Retina (tissue), 1 donor: ENCODE measurements at places on chromosomes 1 and 21.

- DNase-seq, result no peak
Observed at GRCh38 chr21:27550287-27550686, 583.4 kb upstream of the ADAMTS5 start.

- DNase-seq, result peak; percentile 51
Observed at GRCh38 chr1:164587617-164588501, 28.9 kb downstream of the PBX1 start.

DNA sequence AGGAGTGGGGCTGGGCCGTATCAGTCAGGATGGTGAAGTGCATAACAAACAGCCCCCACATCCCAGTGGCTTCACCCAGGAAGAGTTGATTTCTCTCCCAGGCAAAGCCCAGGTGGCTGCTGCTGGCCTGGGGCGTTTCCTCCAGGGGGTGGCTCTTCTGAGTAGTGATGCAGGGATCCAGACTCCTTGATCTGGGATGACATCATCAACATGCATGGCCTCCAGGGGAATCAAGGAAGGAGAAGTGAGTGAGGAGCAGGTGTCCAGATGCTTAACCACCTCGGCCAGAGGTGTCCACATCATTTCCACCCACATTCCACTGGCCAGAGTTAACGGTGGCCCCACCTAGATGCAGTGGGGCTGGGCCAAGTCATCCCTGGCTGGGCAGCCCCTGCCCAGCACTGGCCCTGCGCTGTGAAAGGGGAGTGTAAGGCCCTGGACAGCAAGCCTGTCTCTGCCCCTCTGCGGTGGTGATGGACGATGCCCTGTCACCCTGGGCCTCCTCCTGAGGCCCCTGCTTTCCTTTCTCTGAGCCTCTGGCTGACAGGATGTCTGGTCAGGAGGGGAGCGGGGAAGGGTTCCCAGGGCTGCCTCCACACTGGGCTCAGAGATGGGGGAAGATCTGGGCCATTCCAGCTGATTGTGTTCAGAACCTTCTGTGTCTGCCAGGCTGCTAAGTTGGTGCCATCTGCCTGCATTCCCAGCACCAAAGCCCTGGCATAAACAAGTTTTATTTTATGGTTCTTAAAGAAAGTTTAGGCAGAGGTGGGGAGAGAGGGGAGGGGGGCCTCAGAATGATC, 598.2 kb downstream of the MATN1 start:
- no peak for DNase-seq

DNA sequence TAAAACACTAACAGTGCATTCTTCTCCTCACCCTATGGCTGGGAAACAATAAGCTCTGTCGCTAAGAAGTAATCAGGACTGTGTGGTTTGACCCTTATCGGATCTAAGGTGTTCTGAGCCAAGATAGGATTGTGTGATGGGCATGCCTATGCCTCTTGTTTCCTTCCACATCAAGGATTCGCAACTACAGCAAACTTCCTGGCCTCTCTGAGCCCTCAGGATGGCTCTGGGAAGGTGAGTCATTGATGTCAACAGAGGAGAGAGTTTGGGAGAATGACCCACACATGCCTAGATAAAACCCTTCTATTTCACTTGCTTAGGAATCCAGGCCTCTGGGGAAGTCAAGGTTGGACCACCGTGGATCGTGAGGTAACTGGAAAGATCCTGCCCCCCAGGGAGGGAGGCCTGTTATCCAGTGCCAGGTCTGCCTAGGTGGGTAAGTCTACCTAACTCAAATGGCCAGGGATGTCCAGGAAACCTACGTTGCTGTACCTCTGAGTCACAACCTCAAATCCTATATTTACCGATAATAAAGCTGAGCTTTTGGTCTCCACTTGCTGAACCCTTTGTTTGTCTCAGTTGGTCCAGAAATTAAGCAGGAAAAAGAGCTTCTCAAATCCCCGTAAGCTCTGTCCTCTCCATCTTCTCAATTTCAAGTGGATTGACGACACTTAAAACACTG, 27.4 kb downstream of the TIAM1 start:
- DNase-seq, result no peak

GRCh38 chr21:39265603-39266002, 47.8 kb downstream of the BRWD1 start:
- DNase-seq, result no peak

DNA sequence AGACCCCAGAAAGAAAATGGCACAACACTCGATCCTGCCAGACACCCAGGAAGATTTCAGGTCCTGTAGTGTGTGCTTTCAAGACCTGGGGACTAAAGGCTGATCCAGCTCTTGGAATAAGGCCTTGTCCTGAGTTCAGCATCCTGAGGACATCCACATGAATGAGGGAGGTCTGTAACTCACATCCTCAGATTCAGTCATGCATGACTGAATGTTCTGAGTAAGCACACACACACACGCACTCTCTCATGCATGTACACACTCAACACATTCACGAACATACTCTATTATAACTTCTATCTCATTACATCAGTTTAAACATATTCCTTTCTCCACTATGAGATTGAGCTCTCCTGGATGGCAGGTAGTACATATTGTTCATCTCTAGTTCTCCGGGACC, 273.4 kb upstream of the BEND5 start:
- DNase-seq, result no peak

- DNase-seq, result no peak
Observed at GRCh38 chr1:55067914-55068313, 28.6 kb downstream of the PCSK9 start.

GRCh38 chr21:17467829-17468228, 45.0 kb upstream of the CXADR start:
- DNase-seq, result no peak

DNA sequence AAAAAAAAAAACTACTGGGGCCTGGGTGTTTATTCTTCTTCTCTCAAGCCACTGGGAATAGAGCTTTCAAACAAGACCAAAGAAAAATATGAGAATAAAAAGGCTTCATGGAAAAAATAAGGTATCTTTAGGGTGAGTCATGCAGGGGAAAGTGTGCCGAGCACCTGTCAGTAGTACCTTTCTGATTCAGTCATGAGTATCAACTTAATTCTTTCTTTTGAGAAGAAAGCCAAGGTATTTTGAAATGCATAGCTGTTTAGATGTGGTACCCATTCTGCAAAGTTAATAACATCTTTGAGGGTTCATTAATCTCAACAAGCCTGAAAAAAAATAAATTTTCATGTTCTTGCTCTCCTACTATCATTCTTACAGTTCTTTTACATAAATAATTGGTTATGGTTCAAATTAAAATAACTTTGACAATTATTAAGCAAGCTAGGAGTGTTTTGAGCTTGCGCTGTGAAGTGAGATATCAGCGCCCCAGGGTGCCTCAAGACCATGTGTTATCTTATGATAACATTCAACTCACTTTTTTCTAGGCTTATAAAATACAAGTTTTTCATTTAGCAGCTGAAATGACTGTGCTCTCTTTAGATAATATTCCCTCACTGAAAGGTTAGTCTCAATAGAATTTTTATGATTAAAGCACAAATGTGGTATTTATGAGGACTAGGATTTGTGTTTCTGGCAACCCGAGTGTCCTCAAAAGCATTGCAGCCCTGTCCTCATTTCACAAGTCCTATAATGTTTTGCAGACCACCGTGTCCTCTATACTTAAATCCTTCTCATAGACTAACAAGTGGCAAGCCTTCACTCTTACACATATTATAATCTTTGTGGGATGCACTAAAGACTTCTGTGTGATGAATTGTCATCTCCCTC, 138.6 kb downstream of the SLC44A5 start:
- no peak for DNase-seq

GRCh38 chr1:93200086-93200620, 19.6 kb downstream of the CCDC18 start:
- DNase-seq, result no peak

DNA sequence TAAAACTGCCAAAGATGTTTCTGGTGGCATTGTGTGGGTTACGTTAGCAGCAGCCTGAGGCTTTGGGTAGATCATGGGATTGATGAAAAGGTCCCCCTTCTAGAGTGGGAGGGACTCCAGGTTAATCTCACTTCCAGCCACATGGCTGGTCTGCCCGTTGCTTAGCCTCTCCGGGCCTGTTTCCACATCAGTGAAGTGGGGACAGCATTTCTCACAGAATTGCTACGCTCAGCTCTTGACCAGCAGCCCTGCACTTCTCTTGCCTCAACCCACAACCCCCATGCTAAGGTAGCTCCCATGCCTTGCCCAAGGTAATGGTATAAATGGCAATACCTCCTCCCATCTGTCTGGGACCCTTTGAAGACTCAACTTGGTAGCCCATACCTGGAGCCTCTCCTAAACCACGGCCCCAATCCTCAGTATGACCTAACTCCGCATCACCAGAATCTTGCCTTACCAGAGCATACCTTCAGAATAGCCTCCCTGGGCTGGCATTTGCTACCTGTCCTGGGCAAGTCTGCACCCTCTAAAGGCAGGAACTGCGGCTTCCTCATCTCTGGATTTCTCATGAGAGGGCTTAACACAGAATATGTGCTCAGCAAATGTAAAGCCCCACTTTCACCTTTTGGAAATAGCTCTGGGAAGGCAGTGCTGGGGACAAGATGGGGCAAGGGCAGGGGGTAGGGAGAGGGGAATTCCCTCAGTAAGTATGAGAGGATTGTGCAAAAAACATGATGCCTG, 10.9 kb upstream of the GUCA2A start:
- no peak for DNase-seq

DNA sequence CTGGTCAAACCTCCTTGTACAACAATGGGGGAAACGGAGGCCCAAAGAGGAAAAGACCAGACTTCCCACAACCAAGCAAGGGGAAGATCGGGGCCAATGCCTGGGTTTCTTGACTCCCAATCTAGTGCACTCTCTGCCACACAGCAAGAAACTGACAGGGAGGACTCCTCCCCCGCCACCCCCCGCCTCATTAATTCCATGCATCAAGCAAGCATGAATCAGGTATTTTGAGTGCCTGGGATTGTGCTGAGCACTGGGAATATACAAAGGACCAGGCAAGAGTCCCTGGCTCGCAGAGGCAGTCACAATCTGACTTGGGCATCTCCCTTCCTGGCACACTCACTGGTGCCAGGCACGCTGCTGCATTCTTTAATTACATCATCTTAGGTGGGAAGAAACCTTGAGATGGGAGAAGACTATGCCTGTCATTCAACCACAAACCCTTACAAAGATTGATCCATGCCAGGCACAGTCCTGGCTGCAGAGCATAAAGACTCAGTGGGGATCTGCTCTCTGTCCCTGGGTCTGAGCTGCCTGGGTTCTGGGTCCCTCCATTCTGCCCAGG, 4.4 kb upstream of the KCNC4 start:
- DNase-seq, result no peak

GRCh38 chr21:18053151-18053550, 191.5 kb upstream of the CHODL start:
- DNase-seq, result no peak

- DNase-seq, result no peak
Observed at GRCh38 chr1:89022167-89022959, at the start of gene GBP3. GBP3 (minus strand) TSS chr1:89022866; CDS start chr1:89020721, 2,145 bp downstream.

DNA sequence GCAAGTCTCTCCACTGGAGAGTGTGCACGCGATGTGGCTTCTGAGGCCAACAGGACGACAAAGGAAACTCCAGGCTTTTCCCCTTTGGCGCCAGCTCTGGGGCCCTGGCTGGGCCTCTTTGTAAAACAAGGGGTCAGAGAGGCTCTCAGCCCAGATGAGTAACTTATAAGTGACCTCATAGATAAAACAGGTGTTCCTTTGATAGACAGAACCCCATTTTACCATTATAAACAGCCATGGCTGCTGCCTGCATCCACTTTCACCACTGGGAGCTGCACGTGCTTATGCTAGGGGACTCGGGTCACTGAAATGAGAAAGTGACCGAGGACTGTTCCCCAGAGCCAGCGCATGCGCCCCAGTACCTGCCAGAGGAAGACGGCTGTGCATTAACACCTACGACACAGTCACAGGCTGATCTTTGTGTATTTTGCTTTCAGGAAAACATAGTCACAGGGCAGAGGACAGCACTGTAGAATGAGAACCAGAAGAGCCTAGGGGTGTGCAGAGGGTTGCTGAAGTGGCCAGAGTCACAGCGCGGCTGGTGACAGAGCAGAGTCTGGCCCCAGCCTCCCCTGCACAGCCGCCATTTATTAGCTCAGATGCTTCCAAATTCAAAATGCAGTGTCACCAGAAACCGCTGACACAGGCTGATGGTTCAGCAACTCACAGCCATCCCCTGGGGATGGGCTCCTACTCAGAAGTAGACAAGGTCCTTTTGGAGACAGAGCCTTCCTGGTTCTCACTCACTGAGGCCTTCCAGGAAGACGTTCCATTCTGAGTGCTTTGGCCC, 12.7 kb downstream of the RNF207 start:
- DNase-seq, result no peak

DNA sequence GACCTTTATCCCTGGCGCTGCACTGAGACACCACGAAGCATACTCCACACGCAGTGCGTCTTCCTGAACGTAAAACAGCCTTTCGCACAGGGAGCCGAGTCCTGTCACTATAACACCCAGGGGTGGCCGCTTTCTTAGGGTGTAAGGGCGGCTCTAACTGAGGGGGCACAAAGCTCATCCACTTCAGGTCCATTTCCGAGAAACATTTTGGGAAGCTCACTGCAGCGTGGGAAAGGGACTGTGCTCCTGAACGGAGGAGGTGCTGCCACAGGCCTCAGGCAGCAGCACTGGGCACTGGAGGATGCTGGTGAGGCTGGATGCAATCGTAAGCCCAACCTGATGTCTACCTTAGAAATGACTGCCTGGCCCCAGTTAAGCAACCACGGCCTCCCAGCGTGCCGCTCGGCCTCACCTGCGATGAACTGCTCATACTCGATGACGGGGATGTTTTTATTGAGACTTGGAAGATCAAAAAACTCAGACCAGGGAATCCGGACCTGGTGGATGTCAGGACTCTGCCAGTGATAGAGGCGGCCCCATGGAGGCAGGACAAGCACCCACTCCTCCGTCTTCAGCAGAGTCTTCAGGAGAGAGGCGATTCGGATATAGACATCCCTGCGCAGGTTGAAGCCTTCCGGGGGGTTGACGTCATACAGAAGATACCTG, 2.3 kb downstream of the POFUT2 start:
- DNase-seq, result no peak

GRCh38 chr1:6476483-6476882, 10.5 kb upstream of the TNFRSF25 start:
- DNase-seq, result no peak

DNA sequence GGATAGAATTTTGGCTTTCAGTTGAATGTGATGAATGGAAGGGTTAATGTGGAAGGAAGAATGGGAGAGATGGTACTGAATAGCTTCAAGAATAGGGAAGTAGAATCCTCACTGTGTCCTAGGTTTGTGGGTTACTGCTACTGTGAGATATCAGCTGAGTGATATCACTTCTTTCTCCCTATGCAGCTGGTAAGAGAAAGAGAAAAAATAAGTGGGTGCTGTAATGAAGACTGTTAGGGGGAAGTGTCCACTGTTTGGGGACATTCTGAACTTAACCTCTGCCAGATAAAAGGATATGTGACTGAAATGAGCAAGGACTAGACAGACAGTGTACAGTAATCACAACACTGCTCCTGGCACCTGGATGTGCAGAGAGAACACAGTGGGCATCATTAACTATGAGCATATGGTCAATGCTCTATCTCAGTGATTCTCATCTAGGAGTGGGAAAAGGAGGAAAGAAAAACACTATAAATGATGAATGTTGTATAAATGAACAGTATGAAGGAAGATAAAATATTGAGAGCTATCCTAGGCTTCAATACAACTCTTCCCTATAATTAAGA, 25.6 kb upstream of the MOB3C start:
- DNase-seq, result no peak
